Activated gamma-delta T cell treated with anti-CD3 and anti-CD28 coated beads, Interleukin-2, amount 50 U/mL, for 16 hours (primary cell): ENCODE measurements at places on chromosomes 5 and 9.

- no peak for DNase-seq
Observed at GRCh38 chr5:112576298-112576925, 157.3 kb upstream of the EPB41L4A start.

- no peak for DNase-seq
Observed at GRCh38 chr5:153544706-153545105, 54.2 kb downstream of the GRIA1 start.

DNA sequence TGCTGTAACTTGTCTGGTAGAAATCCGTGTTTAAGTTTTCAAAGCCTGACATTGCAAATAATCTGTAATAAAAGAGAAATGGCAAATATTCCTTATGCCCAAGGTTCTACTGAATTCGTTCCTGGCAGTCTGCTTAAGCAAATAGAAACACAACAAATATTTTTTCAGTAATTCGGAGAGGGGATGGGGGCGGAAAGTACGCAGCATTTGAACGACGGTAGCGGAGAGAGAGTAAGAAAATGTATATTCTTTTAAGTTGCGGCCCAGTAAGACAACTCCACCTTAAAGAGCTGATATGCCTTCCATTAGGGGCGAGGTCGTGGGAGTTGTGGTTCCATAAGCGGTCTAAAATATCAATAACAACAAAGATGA is 569 bp downstream of the YIPF5 start:
- no peak for DNase-seq

GRCh38 chr9:107809871-107810460 is 320.4 kb upstream of the KLF4 start:
- DNase-seq, result no peak

DNA sequence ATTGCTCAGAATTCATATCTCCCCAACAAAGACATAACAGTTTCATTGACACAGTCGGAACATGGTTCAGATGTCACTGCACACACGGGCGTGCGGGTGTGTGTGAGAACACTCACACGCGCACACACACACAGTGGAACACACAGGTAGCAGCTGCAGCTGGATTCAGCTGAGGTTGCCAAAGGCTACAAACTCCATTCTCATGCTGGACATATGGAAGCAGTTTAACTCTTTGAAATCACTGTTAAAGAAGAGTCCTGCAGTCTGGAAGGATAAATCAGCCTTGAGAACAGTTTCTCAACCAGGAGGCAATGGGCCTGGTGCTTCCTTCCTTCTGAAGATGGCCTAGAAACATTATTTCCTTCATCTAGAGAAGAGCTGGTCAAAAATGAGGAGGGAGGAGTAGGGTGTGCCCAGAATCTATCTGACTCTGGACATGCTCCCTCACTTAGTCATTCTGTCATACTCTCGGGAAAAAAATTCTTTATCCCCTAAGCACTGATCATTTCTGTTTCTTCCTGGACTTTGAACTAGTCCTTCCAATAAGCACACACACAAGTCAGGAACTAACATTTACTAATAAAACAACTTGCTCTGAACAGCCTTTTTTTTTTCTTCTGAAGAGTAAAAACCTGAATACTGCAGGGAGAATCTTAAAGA is 160.6 kb downstream of the ZDHHC21 start:
- DNase-seq, result no peak

DNA sequence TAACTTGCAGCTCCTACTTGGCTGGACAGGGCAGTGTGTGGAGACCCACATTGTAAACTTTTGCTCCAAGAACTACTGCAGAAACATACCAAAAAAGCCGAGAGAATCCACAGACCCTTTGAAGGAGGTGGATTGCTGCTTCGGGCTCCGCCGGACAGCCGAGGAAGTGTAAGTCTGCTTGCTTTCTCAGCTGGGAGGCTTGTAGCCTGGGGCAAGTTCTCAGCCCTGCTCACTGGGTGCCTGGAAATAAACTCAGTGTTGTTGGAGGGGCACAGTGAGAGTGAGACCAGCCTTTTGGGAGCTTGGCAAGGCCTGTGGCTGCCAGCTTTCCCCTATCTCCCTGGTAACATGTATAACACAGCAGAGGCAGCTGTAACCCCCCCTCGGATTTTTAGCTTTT is 215.6 kb downstream of the SYK start:
- DNase-seq, result no peak

GRCh38 chr9:114065304-114065703 is 12.8 kb downstream of the AMBP start:
- DNase-seq, result no peak

DNA sequence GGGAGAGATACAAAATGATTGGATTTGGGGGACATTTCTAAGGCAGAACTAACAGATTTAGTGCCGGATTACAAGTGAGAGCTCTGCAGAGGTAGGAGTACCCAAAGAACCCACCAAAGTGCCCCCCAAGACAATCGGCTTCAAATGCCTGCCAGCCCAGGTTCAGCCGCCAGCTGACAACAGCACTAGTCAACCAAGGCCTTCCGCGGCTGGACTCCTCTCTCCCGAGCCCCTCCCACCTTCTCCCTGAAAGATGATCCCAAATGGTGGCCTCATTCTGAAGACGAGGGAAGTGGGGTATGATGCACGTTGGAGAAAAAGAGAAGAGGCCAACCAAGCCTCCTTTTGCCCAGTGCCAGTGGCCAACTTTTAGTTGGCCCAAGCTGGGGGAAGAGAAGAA is 210.4 kb upstream of the SLC30A5 start:
- DNase-seq, result no peak

DNA sequence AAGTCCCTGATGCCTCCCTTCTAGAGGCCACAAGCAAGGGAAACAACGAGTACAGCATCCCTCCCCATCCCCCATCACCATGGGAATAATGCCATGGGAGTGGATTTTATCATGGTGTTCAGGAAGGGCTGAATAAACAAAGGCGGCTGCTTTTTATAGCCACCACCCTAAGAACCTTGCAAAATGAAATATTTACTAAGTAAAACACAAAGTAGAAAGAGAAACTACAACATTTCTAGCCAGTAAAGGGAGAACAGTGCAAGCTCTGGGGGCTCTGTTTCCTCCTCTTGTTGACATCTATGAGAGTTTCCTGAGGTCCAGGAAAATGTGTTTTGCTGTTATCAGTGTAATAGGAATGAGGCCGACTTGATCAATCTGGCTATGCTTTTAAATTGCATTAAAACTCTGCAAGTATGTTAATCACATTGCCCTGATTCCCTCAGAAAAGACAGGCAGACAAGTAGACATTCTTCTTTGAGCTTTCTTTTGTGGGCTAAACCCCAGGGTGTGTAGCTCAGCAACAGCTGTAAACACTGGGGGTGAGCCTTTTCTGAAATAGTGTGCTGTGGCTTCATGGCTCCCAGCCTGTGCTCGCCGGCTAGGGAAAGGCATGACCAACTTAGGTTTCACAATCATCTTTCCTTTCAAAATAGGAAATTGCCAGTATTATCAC is 31.1 kb downstream of the SV2C start:
- no peak for DNase-seq

GRCh38 chr9:127858041-127858512 is 3.6 kb upstream of the ENG start:
- DNase-seq, result no peak

GRCh38 chr9:34203992-34204635 is 25.3 kb downstream of the UBAP1 start:
- DNase-seq, result no peak

DNA sequence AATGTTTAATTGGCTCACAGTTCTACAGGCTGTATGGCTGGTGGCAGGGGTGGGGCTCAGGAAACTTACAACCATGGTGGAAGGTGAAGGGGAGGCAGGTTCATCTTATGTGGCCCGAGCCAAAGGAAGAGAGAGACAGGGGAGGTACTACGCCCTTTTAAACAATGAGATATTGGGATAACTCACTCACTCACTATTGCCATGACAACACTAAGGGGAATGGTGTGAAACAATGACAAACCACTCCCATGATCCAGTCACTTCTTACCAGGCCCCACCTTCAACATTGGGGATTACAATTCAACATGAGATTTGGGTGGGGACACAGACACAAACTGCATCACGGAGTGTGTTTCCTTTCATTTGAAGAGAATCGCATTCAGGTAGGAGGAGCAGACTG is 220.9 kb downstream of the GADD45G start:
- DNase-seq, result no peak

GRCh38 chr9:114908104-114908622 is 22.2 kb downstream of the TNFSF8 start:
- no peak for DNase-seq

DNA sequence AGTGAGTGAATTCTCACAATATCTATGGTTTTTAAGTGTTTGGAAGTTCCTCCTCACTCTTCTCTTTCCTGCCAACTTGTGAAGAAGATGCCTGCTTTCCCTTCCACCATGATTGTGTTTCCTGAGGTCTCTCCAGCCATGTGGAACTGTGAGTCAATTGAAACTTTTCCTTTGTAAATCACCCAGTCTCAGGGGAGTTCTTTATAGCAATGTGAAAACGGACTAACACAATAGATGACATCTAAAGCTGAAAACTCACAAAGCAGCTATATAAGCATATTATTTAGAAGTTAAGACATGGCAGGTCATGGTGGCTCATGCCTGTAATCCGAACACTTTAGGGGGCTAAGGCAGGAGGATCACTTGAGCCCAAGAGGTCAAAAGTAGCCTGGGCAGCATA is 130.2 kb downstream of the ARRDC3 start:
- no peak for DNase-seq

DNA sequence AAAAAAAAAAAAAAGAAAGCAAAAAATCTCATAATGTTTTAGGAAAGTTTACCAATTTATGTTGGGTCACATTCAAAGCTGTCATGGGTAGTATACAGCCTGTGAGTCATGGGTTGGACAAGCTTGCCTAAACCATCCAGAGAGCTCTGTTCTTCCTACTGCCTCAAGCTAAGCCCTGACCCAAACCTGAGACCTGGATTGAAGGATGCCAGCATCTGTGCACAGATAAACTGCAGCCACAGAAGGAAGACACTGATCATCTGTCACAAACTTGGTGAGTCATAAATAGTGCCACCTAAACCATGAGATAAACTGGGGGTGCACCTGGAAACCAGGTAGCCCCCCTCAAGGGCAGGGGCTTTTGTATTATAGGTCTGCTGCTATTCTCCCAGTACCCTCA is 31.0 kb downstream of the CSF2 start:
- DNase-seq, result no peak

DNA sequence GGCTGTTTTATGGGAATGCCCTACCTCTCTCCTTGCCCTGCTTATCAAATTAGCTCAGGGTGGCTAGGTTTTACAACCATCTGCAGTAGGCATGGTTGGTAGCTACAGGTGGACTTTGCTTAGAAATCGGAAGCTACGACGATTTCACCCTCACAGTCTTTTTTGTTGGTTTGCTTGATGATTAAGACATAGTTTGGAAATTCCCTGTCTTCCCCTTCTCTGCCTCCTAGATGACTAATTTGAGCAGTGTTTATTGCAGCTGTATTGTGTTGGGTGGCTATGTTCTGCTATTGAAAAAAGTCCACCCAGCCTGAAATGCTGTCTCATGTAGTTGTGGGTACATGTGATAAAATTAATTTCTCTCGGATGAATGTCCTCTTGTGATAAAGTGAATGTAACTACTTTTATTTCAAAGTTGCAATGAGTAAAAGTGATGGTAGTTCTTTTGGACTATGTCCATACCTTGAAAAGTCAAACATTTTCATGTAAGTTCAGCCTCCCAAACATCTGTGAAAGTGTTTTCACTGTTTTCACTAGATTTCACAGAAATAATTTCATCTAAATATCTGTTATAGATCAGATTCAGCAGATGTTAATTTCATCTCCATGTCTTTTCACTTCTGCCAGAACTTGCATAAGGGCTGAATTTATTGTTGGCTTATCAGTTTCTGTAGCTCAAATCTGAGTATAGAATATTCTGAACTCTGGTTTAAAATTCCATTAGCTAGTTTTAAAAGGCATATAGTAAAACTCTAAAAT is 37.3 kb upstream of the FYB1 start:
- no peak for DNase-seq

DNA sequence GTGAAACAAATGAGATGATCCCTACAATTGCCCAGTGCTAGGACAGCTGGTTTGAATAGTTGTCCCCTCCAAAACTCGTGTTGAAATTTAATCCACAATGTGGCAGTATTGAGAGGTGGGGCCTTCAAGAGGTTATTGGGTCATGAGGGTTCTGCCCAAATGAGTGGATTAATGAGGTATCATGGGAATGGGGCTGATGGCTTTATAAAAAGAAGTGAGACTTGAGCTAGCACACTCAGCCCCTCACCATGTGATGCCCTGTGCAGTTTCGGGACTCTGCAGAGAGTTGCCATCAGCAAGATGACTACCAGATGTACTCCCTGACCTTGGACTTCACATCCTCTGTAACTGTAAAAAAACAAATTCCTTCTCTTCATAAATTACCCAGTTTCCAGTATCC is 33.1 kb downstream of the RANBP6 start:
- no peak for DNase-seq

- DNase-seq, result no peak
Observed at GRCh38 chr9:77759391-77759790, 111.3 kb upstream of the GNA14 start.

DNA sequence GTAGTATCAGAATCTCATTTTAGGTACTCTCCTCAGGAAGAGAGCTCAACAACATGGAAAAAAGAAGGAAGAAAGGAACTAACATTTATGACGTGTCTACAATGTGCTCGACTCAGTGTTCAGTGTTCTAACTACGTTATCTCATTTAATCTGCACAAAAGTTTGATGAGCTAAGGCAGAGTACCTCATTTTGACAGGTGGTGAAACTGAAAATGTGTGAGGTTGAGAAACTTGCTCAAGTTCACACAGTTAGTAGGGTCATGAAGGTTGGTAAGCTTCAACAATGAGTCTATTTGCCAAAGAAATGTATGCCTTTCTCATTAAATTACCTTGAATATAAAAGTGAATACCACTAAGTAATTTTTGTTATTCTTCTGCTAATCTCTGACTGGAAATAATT is 165.1 kb downstream of the CAAP1 start:
- DNase-seq, result no peak

DNA sequence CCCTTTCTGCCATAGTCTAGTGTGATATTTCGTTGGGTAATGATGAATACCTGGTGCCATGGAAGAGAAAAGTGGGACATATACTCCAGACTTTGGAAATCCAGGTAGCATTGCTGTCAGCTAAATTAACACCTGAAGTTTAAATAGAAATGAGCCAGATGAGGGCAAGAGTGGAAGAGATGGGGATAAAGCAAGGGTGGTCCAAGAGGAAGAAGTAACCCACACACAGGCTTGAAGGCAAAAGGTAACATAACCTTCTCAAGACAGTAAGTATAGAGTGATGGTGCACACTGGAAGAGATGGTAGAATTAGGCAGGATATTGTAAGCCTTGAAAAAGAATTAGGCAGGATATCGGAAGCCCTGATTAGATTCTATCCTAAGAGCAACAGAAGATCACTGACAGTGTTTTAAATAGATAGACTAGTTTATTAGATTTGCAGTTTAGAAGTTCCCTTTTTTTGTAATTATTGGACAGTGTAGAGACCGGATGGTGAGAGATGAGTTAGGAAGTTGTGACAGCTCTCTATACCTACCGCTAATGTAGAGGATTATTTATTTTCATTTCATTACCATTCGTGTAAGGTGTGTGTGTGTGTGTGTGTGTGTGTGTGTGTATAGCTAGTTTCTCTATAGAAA is 16.8 kb downstream of the ANXA1 start:
- no peak for DNase-seq
